AG10803 (cell line): ENCODE measurements at places on chromosomes 1 and 21.
A peak's percentile ranks its signal among the peaks of the same experiment; 100 is the strongest.

DNA sequence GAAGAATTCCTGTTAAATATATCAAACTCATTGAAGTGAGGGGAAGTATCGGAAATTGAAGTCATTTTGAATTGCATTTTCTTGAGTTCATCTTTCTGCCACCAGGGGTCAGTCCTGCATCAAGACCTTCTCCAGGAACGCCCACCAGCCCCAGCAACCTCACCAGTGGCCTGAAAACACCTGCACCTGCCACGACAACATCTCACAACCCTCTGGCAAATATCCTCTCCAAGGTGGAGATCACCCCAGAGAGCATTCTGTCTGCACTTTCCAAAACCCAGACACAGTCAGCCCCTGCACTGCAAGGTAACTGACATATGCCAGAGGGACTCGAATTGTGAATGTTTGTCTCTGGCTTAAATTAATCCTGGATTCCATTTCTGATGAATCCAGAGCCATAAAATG lies 22.8 kb upstream of the TARS2 start:
- peak; percentile 47 for DNase-seq

GRCh38 chr21:33011462-33011861 lies 14.3 kb upstream of the OLIG2 start:
- peak; percentile 81 for DNase-seq

- no peak for DNase-seq
Observed at GRCh38 chr1:174890024-174890423, 109.7 kb upstream of the CACYBP start.

DNA sequence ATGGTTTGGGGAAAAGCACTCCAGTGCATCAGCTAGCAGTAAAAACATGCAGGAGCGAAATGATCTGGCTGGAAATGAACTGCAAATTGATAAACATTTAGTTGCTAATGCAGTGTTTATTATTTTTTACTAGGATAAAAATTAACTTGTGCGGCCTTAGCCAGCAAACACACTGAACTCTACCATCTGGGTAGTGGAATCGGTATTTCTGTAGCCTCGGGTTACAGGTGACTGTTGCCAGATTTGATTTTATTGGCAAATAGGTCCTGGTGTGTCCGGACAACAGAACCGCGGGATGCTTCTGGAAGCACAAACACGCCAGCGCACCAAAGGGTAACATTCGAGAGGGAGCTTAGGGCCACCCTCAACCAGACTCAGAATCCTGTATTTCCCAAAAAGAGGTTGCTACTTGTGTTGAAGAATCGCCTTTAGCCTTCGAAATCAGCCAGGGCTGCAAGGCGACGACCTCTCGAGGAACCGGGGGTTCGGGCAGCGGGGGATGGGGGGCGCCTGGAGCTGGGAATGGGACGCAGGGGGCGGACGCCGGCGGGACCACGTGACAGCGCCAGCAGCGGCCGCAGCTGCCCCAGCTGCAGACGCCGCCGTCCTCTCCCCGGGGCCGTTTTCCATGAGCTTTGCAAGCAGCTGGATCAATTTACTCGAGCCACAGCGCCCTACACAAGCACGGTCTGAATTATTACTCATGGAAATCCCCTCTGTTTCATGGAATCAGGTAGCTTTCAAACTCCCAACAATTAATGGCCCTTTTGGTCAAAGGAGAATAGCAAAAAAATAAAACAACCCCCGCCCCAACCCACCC lies 158.8 kb downstream of the TOMM20 start:
- peak; percentile 84 for DNase-seq
